ENCODE measurements at places on chromosomes 1 and 21.

DNA sequence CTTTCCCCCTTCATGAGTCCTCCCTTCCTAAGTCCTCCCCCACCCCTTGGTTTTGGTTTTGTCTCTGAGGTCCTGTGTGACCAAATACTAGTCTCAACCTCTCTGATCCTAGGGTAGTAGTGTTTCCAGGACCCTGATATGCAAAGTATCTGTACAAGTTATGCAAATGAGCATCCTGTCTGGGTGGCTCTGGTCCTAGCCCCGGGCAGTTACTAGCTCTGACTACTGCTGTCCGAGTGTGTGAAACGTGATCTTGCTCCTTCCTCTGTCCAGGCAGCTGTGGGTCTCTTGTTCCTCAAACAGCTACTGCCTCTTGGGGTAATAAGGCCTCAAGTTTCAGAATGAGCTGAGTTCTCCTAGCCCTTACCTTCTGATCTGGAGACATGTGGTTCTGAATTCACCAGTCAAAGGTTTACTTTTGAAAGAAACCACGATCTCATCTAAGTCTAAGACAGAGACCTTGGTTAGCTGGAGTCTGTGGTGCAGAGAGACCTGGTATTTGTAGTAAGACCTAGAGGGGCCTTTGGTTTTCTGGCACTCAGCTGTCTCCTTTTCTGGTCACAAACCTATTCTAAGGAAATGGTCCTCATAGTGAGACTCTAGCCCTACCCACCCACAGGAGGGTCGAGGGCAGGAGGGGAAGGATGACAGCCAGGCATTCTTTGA lies 31.0 kb upstream of the IL19 start:
- DNase-seq, result no peak

DNA sequence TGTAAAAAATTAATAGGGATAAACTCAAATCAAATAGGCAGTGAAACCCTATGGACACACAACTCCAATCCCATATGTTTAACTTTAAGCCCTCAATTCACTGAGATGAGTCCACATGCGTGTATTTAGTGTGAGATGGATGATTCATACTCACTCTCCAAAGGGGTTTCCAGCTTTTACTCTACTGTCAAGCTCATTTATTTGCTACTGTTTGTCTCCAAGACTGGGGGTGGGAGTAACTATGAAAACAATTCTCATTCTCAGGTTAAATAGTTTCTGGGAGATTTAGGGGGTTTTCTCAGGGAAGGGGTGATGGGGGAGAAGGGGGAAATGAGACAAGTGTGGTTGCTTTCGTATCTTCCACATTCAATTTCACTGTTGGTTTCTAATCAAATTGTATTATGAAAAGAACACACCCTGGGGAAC lies 2.7 kb downstream of the RAB29 start:
- no peak for DNase-seq

DNA sequence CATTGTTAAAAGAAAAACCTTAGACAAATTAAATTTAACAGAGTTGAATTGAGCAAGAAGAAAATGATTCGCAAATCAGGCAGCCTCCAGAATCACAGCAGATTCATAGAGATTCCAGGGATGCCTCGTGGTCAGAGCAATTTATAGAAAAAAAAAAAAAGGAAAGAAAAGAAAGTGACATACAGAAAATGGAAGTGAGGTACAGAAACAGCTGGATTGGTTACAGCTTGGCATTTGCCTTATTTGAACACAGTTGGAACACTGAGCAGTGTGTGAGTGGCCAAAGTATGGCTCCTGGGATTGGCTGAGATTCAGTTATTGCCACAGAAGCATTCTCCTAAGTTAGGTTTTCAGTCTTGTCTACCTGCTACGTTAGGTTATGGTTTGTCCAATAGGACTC lies 9.1 kb upstream of the C21orf91 start:
- DNase-seq, result no peak

DNA sequence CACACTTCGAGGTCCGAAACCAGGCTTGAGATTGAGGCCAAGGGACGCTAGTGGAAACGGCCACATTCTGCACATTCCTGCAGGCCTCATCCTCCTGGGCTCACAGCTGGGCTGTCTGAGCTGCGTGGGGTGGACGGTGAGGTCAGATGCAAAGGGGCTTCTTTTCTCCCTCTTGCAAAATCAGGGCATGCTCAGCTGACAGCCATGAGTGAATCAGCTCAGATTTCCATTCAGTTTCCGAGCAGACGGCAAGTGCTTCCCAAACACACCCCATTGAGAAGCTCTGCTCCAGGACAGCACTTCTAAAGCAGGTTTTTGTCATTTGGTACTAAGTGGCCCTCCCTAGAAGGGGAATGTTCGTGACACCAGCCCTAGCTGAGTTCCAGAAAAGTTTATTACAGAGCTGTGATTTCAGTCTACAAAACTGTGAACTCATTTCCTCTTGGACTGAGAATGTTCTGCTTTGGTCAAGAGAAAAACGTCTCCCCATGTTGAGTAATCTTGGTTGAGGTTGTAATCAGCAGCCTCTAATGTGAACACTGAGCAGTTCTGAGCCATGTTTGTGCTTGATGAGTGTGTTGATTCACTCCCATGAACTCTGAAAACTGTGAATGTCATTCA lies 10.0 kb downstream of the PDPN start:
- no peak for DNase-seq

DNA sequence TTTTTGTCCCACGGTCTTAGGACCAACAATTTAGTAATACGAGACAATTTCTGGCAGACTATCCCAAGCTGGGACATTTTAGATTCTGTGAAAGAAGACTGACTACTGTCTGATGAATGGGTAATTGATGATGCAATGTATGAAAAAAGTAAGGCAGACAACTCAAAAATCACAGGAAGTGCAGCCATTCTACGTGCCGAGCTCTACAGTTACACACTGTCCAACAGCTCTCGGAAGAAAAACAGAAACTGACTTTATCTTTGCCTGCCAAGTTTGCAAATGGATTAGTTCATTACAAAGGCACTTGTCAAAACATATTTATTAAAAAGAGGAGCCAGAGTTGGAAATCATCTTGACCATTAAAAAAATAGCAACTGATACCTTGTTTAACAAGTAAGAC lies 31.3 kb downstream of the ZBTB8B start:
- no peak for DNase-seq

DNA sequence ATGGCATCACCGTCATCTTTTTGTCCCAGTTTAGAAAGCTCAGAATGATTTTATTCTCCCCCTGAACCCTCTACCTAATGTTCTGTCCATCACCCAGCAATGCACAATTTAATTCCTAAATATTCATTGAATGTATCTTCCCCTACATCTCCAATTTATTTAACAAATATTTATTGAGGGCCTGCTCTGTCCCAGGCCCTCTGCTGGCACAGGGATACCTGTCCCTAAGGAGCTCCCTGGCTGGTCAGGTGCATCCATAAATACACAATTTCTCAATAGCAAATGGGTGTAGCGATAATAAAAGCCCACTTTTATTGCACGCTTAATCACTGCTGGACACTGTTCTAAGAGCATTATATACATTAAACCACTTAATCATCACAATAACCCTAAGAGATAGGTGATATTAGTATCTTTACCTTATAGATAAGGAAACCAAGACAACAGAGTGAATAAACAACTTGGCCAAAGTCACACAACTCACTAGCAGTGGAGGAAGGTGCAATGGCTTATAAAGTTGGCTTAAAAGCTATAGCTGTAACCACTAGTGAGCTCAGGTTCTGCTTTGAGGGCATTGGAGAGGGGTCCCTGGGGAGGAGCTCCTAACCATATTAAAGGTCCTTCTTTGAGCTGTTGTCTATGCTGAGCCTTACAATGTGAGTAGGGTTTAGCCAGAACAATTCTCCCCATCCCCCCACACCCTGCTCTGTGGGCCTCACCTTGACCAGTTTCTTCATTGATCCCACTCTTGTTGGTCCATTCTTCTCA lies 126.3 kb upstream of the JUN start:
- DNase-seq, result no peak

GRCh38 chr21:41580758-41581554 lies 73.0 kb upstream of the TMPRSS2 start:
- DNase-seq, result no peak

DNA sequence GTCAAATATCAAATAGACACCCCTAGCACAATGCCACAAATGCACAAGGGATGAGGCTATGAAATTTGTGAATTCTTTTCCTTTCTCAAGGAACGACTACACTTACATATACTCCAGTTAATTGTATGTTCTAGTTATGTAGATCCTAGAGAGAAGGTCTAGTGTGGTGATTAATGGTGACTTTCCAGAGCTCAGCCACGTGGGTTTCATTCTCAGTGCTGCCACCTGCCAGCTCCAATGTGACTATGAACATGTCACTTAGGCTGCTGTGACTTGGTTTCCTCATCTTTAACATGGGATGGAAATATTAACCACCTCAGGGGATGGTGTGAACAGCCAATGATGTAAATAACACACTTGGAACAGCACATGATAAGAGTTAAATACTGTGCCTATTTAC lies 138.3 kb downstream of the APP start:
- no peak for DNase-seq

DNA sequence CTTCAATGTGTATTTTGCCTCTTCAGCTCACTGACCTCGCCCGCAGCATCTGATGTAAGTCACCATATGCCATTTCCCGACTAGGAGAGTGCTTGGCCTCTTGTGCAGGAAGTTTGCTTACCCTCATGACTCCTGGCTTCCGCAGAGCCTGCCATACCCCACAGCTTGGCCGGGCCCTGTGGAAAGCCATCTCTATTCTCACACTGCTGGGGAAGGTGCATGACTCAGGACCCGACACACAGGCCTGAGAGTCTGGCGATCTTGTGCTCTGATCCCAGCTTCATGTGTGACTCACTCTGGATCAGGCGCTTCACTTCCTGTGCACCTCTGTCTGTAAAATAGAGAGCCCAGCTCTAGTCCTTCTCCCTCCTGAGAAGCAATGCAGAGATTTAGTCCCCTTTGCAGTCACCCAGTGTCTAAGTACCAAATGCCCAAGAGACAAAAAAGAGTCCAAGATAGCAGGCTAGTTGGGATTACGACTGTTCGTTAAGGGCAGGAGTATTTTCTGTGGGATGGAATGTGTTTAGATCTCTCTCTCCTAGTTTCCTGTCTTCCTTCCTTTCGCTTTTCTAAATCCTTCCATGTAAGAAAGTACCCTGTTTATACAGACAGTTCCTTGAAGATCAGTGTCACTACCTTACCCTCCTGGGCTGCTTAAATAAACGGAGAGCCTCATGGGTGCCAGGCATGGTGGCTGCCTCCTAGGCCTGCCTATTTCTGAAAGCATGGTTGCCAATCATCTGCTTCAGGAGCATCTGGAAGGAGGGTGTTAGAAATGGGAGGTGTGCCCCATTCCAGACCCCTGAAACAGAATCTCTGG lies 62.8 kb upstream of the KIF26B start:
- no peak for DNase-seq

DNA sequence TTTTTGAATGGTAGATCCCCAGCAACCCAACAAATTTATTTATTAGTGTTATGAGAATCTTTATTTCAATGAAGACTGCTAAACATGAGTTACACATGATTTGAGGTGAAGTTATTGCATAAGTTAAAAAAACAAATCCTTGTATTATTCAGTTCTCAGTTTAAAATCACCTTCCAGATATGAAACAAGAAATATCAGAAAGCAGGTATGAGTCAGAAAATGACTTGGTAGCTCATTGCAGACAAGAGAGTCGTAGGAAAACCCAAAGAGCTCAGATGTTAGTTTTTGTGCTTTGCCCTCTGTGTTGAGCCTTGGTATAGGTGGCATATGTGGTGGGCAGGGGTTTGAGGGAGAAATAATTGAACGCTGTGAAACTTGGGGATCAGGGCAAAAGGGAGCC lies 339.4 kb downstream of the BRINP3 start:
- no peak for DNase-seq

DNA sequence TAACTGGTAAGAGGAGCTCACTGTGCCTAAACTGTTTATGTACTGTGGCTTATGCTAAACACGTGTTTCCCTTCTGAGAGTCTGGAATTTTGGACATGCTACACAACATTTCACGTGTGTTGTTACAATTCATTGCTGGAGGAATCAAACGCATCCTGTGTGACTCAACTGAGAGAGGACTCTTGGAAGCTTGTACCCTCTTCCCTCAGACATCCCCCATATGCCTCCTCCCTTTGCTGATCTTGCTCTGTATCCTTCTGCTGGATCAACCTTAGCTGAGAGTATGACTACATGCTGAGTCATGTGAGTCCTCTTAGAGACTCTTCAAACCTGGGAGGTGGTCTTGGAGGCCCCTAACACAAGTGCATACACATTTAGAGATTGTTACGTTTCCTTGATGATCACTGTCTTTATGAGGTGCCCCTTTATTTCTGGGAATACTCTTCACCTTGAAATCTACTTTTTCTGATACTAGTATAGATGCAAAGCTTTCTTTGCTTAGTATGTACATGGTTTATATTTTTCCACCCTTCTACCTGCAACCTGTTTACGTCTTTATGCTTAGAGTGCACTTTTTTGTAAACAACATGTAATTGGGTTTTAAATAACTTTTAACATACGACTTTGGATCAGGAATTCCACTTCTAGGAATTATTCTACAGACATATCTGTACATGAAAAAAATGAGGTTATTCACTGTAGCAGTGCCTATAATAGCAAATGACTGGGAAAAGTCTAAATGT lies 8.7 kb downstream of the NPHP4 start:
- no peak for DNase-seq

- no peak for DNase-seq
These were observed 4.0 kb downstream of the PBX1 start for GRCh38 chr1:164562947-164563520.

DNA sequence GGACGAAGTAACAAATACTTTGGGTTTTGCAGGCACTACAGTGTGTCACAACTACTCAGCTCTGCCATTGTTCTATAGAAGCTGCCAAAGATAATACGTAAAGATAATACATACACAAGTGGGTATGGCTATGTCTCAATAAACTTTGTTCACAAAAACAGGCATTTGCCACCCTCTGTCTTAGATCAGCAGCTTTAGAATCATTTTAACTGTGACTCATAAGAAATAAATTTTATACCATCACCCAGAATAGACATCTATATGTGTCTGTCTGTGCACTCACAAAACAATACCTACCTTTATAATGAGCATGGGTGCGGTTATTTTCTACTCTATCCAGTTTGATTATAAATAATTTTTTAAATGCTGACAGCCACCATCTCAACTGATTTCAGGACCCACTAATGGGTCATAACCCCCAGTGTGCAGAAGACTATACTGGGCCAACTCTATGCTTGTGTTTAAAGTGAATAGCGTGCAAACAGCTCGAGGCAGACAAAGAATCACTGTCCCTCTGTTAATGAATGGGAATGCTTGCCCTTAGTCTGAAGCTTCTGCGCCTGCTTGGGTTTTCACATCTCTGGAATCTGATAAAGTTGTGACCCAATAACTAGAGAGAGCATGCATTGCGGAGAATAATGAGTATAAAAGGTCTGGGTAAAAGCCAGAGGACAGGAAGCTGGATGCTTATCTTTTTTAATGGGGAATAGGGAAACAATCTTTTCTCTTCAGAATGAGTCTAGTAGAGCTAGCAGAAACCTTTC lies 216.2 kb downstream of the PLPP3 start:
- DNase-seq, result no peak

- no peak for DNase-seq
These were observed 216.9 kb upstream of the SAMSN1 start for GRCh38 chr21:14762734-14763694.

Measured in stimulated activated CD4-positive, alpha-beta T cell treated with anti-CD3 and anti-CD28 coated beads, Interleukin-2, amount 100 ng/mL, for 48 hours (primary cell).